ENCODE measurements at places on chromosomes 13 and 19.
A peak's percentile ranks its signal among the peaks of the same experiment; 100 is the strongest.

DNA sequence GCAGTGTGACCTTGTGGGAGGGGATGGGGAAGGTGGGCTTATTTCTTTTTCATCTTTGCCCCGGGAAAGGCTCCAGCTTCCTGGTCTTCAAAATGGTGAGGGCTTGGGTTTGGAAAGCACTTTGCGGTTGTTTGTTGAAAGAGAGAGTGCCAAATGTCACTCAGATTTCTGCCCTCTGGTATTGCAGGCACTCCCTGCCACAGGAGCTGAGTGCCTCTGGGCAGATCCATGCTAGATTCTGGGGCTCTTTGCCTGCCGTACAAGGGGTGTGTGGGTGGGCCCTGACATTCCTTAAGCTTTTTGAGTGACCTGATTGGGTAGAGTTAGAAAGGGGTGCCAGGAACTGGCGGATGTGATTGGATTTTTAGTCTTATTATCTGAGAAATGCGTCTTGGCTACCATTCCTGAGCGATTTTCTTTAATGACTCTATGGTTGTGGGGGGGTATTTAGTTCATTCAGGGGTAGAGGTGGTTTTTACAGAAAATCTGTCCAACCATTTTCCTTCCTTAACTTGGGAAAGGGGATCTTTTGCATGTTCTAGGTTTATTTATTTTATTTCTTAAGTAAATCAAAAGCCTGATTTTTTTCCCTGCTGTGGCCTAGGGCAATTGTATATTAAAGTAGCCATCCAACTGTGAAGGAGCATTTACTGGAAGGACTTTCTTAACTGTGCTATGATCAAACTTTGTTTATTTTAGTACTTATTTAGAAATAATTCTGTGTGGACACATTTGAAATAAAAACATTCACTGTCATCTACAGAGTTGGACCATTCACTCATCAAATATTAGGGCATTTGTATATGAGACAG, 3.2 kb downstream of the ARHGAP35 start:
- DNase-seq, result no peak

- DNase-seq, result no peak
Observed at GRCh38 chr13:109971456-109972090, 185.2 kb upstream of the IRS2 start.

DNA sequence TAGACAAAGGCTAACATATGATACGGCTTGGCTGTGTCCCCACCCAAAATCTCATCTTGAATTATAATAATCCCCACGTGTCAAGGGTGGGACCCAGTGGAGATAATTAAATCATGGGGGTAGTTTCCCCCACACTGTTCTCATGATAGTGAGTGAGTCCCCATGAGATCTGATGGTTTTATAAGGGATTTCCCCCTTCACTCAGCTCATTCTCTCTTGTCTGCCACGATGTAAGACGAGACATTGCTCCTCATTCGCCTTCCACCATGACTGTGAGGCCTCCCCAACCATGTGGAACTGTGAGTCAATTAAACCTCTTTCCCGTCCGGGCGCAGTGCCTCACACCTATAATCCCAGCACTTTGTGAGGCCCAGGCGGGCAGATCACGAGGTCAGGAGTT, 143.5 kb downstream of the RXFP2 start:
- DNase-seq, result no peak

DNA sequence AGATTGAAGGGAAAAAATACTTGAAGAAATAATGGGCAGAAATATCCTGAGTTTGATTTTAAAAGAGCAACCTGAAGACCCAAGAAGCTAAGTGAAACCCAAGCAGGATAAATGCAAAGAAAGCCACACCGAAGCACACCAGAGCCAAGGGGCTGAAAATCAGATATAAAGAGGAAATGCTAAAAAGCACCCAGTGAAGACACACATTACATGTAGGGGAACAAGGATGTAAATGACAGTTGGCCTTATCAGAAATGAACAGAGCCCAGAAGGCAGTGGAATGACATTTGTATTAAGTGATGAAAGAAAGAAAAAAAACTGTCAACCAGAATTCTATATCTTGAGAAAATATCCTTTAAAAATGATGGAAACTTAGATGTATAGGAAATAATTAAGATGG, 139.1 kb downstream of the SLC7A1 start:
- no peak for DNase-seq

GRCh38 chr19:18173572-18174288, at the start of gene IFI30:
Gene IFI30, plus strand, starts transcription at chr19:18173813. Its CDS starts 29 bp downstream, at chr19:18173842.
- peak; percentile 47 for DNase-seq

GRCh38 chr13:20136781-20137703, 23.8 kb downstream of the GJA3 start:
- DNase-seq, result no peak

- DNase-seq, result no peak
Observed at GRCh38 chr13:40059540-40060232, 404.2 kb downstream of the COG6 start.

DNA sequence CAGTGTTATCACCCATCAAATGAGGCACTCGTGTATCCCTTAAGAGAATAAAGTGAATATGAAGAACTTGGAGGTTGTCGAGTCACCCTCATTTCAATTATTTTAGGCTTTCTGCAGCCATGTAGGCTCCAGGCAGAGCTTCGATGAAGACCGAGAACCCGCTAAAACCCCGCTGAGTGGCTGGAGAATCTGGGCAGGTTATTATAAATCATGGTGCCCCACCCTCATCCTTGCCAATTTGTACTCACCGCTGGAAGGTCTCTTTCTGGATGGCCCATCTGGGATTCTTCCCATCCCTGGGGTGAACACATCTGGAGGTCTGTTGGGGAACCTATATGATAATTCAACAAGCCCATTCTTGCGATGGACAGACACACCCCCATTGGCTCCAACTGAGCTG, 190.8 kb downstream of the ZNF536 start:
- no peak for DNase-seq

- DNase-seq, result no peak
Observed at GRCh38 chr19:38974624-38975213, 823 bp downstream of the FBXO17 start.

GRCh38 chr13:64154514-64154913, 2738.9 kb upstream of the PCDH20 start:
- no peak for DNase-seq

Measured in NCI-H2107 (cell line).